ENCODE measurements at places on chromosomes 12 and 14.

DNA sequence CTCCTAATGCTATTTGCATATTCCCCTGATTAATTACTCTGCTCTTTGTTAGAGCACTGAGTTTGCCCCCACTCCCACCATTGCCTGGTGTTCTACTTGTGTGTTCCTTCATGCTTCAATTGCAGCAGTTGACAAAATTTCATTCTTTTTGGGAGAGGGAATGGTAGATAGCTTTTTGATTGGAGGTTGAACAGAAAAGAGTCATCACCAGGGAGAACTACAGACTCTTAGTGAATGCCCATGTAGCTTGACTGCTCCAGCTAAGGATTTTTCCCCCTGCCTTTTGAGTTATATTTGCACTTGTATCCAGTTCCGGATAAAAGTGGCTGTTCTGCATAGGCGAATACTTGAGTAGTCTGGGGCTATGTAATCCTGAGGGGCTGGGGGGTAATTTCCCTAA, 183.9 kb downstream of the ETNK1 start:
- DNase-seq = no peak

GRCh38 chr12:10160617-10161385, 11.1 kb downstream of the OLR1 start:
- DNase-seq = no peak

DNA sequence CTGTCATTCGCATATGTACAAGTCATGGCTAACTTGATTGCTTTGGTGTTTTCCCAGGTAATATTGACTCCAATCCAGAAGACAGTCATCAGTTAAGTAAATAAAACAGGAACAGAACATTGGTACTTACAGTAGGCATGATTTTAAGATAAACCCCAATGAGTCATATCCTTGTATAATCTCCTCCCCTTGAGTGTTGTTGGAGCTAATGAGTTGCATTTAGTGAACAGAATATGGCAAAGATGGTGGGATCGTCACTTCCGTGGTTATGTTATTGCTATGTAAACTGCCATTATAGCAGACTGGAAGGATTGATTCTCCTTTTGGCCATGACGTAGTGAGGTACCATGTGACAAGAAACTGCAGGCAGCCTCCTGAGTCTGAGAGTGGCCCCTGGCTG, 102.2 kb downstream of the TMX1 start:
- DNase-seq = no peak

- no peak for DNase-seq
Observed at GRCh38 chr14:73665130-73665529, 20.3 kb downstream of the DNAL1 start.
